ENCODE measurements at places on chromosomes 6 and 20. TPM values are rescaled to one million over a fixed set of nuclear protein-coding genes. Genes with fewer than 3 reads are reported as not detected.

Gene SASH1
- 22.5 TPM for total RNA-seq

Gene EYS
- 0.08 TPM for total RNA-seq

Gene POPDC3
- 56.9 TPM for total RNA-seq

Gene NKX2-2
- not detected for total RNA-seq

Gene LAMA4
- 103 TPM for total RNA-seq

Gene CNR1
- total RNA-seq = 0.66 TPM

Gene PTCRA
- total RNA-seq = not detected

Gene PFDN6
- 47.8 TPM for total RNA-seq

Gene RNF144B
- total RNA-seq = 14.1 TPM

Gene CTCFL
- total RNA-seq = not detected

Gene MYB
- total RNA-seq = 0.08 TPM

Gene ID4
- total RNA-seq = 3.0 TPM

Gene WFDC2
- not detected for total RNA-seq

Gene MRPL14
- 36.8 TPM for total RNA-seq
